Femur (tissue), 1 donor: ENCODE measurements at places on chromosomes 5 and 9.
A peak's percentile ranks its signal among the peaks of the same experiment; 100 is the strongest.

- peak; percentile 88 for DNase-seq
Measured at GRCh38 chr9:111599092-111599954, at the start of gene PTGR1. TSS of gene PTGR1 (minus strand) at chr9:111599647. CDS start at chr9:111597422, 2,225 bp downstream.

GRCh38 chr5:54093081-54093492 is 217.3 kb downstream of the ARL15 start:
- no peak for DNase-seq

DNA sequence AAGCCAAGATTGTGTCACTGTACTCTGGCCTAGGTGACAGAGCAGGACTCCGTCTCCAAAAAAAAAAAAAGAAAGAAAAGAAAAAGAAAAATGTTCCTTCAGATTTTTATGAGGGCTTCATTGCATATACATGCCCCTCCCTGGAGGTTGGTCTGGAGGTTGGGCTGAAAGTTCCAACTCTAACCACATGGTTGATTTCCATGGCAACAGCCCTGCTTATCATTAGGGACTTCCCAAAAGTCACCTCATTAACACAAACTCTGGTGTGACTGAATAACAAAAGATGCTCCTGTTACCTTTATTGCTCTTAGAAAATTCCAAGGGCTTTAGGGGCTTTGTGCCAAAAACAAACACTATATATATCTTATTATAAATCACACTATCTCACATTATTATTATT is 113.8 kb downstream of the TMC1 start:
- no peak for DNase-seq

DNA sequence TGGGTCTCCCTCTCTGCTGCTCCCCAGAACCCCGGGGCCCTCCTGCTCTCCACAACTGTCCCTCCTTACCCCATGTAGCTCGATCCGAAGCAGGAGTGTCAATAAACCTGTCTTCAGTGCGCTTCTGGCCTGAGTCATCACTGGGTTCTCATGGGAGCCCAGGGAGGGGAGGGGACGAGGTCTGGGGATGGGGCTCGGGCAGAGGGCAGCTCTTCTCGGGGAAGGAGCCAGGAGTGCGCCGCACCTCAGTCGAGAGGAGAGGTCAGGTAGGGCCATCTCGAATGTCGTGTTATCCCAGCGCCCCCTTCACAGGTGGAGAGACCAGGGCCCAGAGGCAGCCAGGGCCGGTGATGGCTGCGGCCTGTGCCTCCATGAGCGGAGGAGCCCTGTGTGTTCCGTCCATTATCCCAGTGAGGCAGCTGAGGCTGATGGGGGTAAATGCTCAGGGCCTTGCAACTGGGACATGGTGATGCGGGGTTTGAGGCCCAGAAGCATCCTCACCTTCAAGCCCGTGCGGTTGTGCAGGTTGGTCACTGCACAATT is 52.1 kb downstream of the LRSAM1 start:
- no peak for DNase-seq

GRCh38 chr9:93976081-93976480 is 20.9 kb upstream of the BARX1 start:
- no peak for DNase-seq

DNA sequence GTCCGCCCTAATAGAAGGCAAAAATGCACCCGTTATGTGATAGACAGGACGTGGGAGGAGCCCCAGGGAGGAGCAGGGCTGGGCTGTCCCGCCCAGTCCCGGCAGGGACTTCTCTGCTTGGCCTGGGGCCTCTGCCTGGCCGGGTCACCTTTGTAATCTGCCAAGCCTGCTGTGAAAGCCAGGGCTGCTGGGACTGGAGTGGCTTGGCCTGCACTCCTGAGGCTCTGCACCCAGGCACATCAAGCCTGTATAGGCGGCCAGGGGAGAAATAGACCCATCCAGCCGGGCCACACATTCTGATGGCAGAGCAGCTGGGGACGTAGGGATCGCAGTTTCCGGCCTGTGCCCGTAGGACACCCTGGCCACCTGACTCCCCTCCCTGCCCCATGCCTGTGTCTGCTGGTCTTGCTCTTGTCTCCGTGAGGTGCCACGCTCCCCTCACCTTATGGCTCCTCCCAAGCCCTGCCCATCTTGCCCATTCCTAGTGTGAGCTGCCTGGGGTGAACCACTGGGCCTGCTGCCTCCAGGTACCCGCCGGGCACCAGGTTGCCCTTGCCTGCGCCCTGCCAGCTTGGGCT is 28.1 kb downstream of the DYNC2I2 start:
- DNase-seq = no peak

DNA sequence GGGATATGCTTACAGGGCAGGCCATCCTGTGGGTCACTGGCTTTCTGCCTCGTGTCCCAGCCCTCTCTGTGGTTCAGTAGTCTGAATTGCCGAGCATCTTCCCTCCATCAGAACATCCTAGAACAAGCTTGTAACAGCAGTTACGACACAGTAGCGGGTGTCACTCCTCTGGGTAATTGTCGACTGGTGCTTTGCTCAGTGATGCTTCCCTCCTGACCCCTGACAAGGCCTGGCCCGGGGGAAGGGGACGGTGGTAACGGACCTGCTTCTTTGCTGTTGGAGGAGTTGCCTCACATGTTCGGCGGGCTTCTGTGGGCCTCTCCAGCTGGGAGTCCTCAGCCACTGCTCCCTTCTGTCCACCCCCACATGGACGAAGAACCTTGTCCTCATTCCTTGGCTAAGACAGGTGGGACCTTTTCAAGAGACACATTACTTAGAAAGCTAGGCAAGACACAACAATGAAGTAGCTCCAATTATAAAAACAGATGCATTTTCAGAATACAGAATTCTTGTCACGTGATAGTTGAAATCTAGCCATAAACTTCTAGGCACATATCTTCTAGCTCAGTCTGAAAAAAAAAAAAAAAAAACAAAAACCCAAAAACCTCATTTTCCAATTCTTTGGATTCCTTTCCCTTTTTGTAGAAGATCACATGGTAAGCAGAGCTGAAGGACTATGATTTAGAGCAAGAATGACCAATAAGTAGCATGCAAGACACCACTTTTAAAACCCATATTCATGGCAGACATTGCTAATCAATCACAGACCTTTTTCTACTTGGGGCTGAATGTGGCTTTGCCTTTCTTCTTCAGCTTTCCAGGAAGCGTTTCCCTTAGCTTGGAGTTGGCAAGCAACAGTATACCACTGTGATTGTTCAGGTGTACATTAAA is 25.0 kb downstream of the HMCN2 start:
- no peak for DNase-seq

GRCh38 chr5:170861667-170861916 is 226 bp upstream of the RANBP17 start:
- DNase-seq = no peak

DNA sequence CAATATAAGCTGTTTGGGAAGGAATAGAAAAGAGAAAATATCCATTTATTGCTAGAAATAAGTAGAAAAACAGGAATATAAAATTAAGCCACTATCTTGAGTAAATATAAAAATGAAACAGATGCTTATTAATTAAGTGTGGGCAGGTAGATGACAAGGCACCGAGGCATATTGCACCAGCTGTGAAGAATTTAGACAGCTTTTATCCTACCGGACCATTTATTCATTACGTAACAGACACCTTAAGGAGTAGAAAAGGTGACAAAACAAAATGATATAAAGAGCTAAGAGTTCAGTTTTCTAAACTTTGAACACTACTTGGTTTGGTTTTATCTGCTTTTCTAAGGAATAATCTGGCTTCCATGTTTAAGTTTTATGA is 404.1 kb downstream of the PTPRD start:
- DNase-seq = no peak

DNA sequence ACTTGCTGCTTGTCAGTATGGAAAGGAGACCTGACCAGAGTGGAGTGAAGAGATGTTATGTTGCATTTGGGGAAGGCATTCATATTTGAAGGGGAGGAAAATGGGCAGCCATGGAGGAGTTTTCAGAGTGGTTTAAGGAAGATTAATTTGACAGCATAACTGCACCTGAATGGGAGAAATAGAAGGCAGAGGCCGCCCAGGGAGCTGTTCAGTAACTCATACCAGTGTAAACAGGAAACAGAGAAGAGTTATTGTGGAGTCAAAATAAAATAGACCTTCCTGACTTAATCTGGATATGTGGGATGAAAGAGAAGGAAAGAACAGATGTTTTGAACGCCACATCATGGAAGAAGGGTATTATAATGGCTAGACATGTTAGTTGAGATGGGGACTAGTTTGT is 13.4 kb downstream of the SLC44A1 start:
- DNase-seq = no peak

DNA sequence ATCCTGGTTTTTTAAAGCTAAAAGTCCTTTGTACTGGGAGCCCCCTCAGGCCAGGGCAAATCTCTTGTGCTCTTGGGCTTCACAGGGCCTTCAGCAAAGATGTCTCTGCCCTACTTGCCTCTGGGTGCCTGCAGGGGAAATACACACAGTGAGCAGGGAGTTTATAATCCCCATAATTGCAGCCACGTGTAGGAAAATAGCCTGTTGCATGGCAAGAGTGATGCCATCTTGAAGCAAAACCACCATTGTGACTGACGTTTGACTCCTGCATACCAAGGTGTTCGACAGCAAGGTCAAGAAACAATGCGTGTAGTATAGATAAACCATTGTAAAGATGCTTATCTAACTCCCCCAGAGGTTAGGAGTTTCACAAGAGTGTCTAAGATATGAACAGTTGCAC is 11.4 kb upstream of the IL3 start:
- DNase-seq = no peak

DNA sequence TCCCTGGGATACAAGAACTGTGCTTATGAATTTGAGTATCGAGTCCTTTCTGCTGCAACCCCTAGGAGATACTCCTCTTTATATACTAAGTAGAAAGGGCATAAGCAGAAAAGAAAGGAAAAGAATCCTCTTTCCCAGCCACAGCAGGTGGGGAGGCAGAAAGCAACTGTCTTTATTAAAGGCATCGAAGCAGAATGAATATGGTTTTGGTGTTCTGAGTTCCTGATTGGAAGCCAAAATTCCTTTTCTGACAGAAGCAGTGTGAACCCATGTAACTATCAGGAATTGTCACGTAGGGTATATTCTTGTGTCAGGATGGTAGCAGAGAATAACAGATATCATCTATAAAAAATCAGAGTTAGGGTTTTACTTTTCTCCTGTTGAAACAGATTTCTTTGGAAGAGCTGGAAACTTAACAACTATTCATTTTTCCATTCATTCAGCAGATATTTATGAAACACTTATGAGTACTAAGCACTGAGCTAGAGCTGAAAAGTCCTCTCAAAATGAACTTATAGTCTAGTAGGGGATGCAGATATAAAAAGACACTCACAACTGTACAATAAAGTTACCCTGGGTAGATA is 96.5 kb upstream of the LHFPL2 start:
- DNase-seq = no peak

- DNase-seq = no peak
Measured at GRCh38 chr5:160685695-160686094, 166.3 kb downstream of the ATP10B start.
